Activated CD4-positive, alpha-beta T cell treated with anti-CD3 and anti-CD28 coated beads for 36 hours (primary cell): ENCODE measurements at places on chromosomes 4 and X.

GRCh38 chr4:76036855-76037254 lies 985 bp upstream of the CXCL11 start:
- DNase-seq = no peak

DNA sequence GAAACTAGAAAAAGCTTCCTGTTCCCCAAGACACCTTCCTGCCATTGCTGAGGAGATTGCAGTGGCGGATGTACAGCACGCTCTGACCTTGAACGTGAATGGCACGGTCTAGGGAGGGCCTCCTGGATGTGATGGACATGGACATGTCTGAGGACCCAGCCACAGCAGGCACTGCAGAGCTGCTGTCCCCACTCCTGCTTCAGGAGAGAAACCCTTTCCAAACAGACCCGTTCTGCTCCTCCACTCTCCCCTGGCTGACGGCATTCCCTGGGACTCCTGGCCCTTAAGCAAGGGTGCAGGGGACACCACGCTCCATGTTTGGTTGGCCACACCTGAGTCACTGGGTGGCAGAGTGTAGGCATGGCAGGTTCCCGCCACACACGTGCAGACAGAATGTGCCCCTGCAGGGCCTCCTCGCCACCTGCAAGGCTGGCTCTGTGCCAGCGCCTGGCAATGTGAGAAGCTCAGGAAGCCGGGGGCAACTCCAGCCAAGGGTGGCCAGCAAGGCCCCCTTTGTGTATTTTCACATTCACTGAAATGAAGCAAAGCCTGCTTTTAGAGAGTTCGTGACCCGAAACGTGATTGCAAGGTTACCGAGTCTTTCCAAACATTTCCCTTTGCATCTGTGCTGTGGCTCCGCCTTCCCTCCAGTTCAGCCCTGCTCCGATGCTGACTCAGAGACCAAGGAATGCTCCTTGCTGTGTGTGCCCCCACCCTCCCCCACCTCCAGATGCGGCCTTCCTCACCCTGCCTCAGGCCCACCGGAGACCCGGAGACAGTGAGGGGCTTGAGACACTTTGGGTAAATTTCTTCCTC lies 46.1 kb downstream of the HTRA3 start:
- DNase-seq = no peak

DNA sequence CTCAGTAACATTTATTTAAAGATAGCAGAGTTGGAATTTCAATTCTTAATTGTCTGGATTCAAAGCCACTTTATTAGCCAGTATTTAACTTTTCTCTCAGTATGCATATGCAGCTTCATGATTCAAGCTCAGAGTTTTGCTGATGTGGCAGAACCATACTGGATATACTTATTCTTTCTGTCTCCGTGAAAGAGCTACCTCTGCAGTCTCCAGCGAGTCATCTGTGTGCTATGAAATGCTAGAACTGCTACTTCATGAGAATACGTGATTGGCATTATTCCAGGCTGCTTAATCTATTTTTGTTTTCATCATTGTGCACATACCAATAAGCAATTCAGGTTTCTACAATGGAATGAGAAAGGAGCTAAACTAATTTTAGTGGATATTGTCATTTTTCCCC lies 743.7 kb downstream of the C4orf33 start:
- no peak for DNase-seq

DNA sequence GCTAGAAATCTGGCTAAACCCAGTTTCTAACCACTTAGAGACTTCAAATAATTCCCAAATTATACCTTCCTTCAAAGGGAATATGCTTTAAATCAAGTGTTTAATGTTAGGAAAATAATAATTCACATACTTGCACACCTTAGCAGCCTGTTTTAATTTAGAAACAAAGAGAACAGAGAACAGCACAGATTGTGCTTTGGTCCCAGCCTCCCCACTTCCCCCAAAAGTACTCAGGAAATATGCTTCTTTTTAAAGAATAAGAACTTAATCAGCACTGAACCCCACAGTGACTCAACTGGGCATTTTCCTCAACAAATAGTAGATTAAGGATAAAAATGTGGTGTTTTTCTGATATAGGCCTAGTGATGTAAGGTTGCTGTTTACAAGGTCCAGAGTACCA lies 295.8 kb downstream of the GBA3 start:
- no peak for DNase-seq

- DNase-seq = no peak
Measured at GRCh38 chr4:10186228-10187214, 69.9 kb upstream of the WDR1 start.

- no peak for DNase-seq
Measured at GRCh38 chr4:2834001-2834921, 9.4 kb upstream of the ADD1 start.
